ENCODE measurements at places on chromosomes 6 and 20. TPM values are rescaled to one million over a fixed set of nuclear protein-coding genes. Genes with fewer than 3 reads are reported as not detected.

DNA sequence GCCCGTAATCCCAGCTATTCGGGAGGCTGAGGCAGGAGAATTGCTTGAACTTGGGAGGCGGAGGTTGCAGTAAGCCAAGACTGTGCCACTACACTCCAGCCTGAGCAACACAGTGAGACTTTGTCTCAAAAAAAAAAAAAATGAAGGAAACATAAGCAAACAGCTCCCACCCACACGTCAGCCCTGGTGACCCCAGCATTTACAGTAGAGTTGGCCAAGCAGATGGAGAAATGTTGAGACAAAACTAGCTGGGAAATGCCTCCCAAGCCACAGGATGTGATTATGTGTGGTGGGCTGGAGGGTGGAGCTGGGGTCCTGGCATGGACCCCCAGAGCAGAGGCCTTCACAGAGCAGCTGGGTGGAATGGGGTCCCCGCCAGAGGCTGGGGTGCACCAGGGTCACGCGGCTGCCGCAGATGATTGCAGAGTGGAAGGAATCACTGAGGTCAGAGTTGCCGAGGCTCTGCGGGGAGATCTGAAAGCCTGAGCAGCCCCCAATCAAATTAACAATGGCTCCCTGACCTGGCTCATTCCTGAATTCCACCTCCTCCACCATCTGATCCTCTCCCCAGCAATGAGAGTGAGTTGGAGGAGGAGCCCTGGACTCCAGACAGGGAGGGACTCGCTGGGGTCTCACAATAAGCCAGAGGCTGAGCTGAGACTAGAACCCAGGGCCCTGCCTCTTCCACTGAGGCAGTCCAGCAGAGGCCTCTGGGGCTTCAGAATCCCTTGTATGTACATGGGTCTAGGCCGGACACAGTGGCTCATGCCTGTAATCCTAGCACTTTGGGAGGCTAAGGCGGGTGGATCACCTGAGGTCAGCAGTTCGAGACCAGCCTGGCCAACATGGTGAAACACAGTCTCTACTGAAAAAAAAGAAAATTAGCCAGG, 34.7 kb upstream of the TGM2 start:
- no peak overlapping the region for H3K27ac ChIP-seq
- no peaks in the 10 kb centered on the region for H3K27me3 ChIP-seq
- H3K36me3 ChIP-seq, result no peaks in the 10 kb centered on the region
- no peak for DNase-seq
- peaks cover 17% of the 10 kb centered on the region for H3K4me1 ChIP-seq

DNA sequence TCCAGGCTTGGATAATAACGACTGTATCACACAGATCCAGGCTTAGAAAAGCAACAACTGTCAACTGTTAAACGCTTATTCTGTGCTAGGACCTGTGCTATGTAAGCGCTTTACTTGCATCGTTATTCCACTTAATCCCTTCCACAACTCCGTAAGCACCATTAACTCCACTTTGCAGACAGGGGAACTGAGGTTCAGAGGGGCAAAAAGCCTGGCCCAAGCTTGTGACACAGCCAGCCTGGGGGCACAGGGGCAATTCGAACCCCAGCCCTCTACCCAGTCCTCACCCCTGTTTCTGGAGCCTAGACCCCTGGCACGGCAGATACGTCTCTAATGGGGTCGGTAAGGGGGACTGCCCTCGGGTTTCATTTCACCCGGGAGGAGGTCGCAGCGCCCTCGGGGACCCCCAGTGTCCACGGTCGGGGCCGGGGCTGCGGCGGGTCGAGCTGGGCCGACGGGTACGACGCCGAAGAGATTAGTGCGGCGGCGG, 411 bp downstream of the DSN1 start:
- peaks cover 42% of the 10 kb centered on the region for H3K4me1 ChIP-seq
- H3K4me3 ChIP-seq, result peak overlapping the region; percentile 76
- DNase-seq, result no peak
- no peaks in the 10 kb centered on the region for H3K27me3 ChIP-seq
- H3K36me3 ChIP-seq, result no peaks in the 10 kb centered on the region
- peak overlapping the region; percentile 96 for H3K27ac ChIP-seq

GRCh38 chr6:111800259-111800765, 72.9 kb downstream of the FYN start:
- H3K4me1 ChIP-seq, result peaks cover 67% of the 10 kb centered on the region
- H3K4me3 ChIP-seq, result no peak overlapping the region
- DNase-seq, result no peak

GRCh38 chr6:118881440-118882313, 12.3 kb upstream of the ASF1A start:
- peaks cover 20% of the 10 kb centered on the region for H3K4me1 ChIP-seq
- DNase-seq, result no peak

GRCh38 chr6:389143-389542, 2.4 kb upstream of the IRF4 start:
- H3K36me3 ChIP-seq, result no peaks in the 10 kb centered on the region
- peaks cover 32% of the 10 kb centered on the region for H3K4me1 ChIP-seq
- H3K4me3 ChIP-seq, result no peak overlapping the region
- no peak for DNase-seq
- H3K27me3 ChIP-seq, result peaks cover 100% of the 10 kb centered on the region

- peaks cover 26% of the 10 kb centered on the region for H3K4me1 ChIP-seq
- H3K27ac ChIP-seq, result no peak overlapping the region
- H3K27me3 ChIP-seq, result no peaks in the 10 kb centered on the region
- H3K36me3 ChIP-seq, result peaks cover 7% of the 10 kb centered on the region
These were observed 6.1 kb downstream of the RAMACL start for GRCh38 chr6:166580076-166581050.

CCR6 gene
- total RNA-seq, result not detected

GRCh38 chr6:112620812-112621569, 273.9 kb downstream of the RFPL4B start:
- no peak for DNase-seq
- no peaks in the 10 kb centered on the region for H3K27me3 ChIP-seq
- no peaks in the 10 kb centered on the region for H3K4me1 ChIP-seq
- H3K4me3 ChIP-seq, result no peak overlapping the region
- H3K27ac ChIP-seq, result no peak overlapping the region
- no peaks in the 10 kb centered on the region for H3K36me3 ChIP-seq

DNA sequence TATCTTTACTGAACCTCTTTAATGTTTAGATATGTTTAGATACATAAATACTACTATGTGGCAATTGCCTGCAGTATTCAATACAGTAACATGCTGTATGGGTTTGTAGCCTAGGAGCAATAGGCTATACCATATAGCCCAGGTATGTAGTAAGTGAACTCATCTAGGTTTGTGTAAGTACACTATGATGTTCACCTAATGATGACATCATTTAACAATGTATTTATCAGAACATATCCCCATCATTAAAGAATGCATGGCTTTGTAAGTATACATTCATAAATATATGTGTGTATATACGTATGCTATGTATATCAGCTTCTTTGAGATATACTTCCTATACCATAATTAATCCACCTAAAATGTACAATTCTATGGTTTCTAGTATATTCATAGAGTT, 631.2 kb upstream of the MAN1A1 start:
- H3K36me3 ChIP-seq, result no peaks in the 10 kb centered on the region
- H3K4me3 ChIP-seq, result no peak overlapping the region
- no peaks in the 10 kb centered on the region for H3K4me1 ChIP-seq
- H3K27me3 ChIP-seq, result no peaks in the 10 kb centered on the region
- no peak for DNase-seq
- no peak overlapping the region for H3K27ac ChIP-seq

PM20D2 gene
- 14.3 TPM for total RNA-seq

DNA sequence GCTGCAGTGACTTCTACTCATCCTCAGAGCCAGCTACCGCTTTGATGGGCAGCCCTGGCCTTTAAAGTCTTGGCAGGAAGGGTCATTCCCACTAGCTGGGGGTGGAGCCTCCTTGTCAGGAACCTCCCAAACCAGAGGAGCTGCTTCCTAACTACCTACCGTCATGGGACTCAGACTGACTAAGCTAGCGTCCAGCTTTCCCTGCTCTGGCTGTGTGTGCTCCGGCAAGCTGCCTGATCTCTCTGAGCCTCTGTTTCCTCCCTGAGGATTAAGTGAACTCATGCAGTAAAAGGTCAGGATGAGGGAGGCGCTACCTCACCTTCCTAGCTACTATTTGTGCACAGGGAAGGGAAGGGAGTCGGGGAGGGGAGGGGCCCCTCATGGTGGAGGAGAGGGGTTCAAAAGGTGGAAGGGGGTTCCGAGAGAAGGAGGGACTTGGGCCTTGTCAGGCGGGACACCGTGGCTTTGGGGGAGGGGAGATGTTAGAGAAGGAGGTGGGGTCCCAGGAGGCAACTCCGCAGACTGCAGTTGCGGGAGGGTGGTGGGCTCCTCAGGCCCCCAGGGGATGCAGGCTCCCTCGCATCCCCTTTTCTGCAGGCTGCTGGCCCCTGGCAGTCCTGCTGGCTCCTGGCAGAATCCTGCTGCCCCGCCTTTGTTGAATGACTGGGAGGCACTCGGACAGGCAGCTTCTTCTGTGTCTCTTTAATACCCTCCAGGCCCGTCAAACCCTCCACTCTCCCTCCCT, 9.8 kb downstream of the DUSP15 start:
- peaks cover 57% of the 10 kb centered on the region for H3K27me3 ChIP-seq
- H3K36me3 ChIP-seq, result no peaks in the 10 kb centered on the region
- H3K4me3 ChIP-seq, result peak overlapping the region; percentile 72

GRCh38 chr20:3447321-3447720, 23.5 kb upstream of the ATRN start:
- H3K4me1 ChIP-seq, result no peaks in the 10 kb centered on the region
- H3K27ac ChIP-seq, result no peak overlapping the region
- no peaks in the 10 kb centered on the region for H3K27me3 ChIP-seq
- H3K4me3 ChIP-seq, result no peak overlapping the region

COMMD7 gene
- 47.2 TPM for total RNA-seq

GRCh38 chr6:143761074-143761473, 82.1 kb upstream of the LTV1 start:
- no peaks in the 10 kb centered on the region for H3K27me3 ChIP-seq
- no peak overlapping the region for H3K4me3 ChIP-seq
- no peak overlapping the region for H3K27ac ChIP-seq
- H3K36me3 ChIP-seq, result peaks cover 64% of the 10 kb centered on the region

All from left ventricle myocardium inferior (tissue), 1 donor.